ENCODE measurements at places on chromosomes 13 and 19. TPM values are rescaled to one million over a fixed set of nuclear protein-coding genes. Genes with fewer than 3 reads are reported as not detected.

GRCh38 chr19:45508417-45508860, 1.2 kb downstream of the VASP start:
- no peak for DNase-seq

GRCh38 chr19:55647732-55648584, at the start of gene CCDC106:
CCDC106 (plus strand) TSS chr19:55648212; CDS start chr19:55649047, 835 bp downstream.
- no peak for DNase-seq

- DNase-seq = no peak
Measured at GRCh38 chr19:17183858-17184321, 31.3 kb upstream of the USE1 start.

GRCh38 chr13:106599875-106600797, 32.2 kb upstream of the ARGLU1 start:
- DNase-seq = no peak

DNA sequence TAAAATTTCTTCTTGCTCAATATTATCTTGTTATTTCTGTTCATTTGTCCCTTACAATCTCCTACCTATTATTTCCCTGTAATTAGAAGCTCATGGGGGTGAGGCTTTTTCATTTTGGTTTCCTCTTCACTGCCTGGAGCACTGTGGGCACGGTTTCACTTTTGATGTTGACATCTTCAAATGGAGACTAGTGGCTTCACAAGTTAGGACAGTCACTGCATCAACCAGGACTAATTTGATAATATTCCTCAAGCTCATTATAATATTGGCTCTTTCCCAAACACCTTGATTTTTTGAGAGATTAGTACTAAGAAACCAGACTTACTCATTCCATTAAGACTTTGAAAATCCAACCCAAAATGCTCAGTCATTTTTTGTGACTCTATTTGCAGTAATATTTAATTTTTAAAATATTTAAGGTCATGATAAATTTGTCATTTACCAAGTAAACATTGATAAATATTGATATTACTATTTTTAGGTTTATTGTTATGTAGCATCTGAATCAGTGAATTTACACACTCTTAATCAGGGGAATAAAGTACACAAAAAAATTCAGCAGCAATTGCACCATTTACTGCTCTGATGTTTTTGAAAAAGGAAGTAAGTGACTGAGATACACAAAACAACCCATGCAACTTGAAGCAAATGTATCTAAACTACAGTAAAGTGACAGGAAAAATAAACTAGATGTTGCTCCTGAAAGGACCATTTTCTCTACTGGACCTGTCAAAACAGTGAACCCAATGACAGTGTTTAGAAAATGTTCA, 28.8 kb upstream of the RCBTB2 start:
- DNase-seq = no peak

The KLC3 gene
- total RNA-seq = not detected

The KISS1R gene
- not detected for total RNA-seq

The PLIN5 gene
- 9.9 TPM for total RNA-seq

The PDX1 gene
- not detected for total RNA-seq

The CACNG6 gene
- total RNA-seq = not detected

Measured in esophagus muscularis mucosa (tissue), 4 donors.